Stimulated activated CD8-positive, alpha-beta memory T cell treated with anti-CD3 and anti-CD28 coated beads, Interleukin-12 subunit alpha, Interleukin-12 subunit beta, amount 100 ng/mL, for 1 hour (primary cell): ENCODE measurements at places on chromosomes 11 and 22.

- no peak for DNase-seq
These were observed 415.4 kb downstream of the MN1 start for GRCh38 chr22:27386186-27386585.

DNA sequence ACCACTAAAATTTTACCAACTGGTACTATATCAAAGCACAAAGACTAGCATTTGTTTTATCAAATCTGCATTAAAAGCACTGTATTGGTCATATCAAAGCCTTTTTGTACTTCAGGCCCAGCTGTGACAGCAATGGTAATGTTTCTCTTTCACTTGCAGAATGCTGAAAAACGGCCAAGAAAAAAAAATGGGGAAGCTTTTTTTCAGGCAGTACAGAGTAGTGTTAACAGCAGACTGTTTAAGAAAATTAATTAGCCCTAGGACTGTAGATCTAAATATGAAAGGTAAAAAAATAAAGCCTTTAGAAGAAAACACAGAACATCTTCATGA is 33.3 kb downstream of the DENND5A start:
- DNase-seq = no peak

- DNase-seq = no peak
These were observed 97.4 kb downstream of the FDX1 start for GRCh38 chr11:110527146-110527545.

- no peak for DNase-seq
These were observed 174.7 kb downstream of the RRAS2 start for GRCh38 chr11:14184028-14184940.

DNA sequence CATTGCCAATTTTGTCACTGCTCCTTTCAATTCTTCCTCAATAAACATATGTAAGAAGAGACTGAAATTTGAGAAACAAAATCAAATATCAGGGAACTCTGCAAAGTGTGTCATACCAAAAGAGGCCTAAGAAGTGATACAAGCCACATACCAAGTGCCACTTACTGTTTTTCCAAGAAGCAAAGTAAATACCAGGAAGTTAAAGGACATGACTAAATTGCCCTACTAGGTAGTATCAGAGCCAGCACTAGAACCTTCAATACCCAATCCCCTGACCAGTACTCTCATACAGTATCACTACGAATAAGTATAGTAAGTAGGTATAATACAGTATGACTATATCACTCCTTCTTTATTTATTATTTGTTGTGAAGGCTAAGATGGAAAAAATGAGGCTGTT is 13.6 kb downstream of the MAML2 start:
- no peak for DNase-seq

DNA sequence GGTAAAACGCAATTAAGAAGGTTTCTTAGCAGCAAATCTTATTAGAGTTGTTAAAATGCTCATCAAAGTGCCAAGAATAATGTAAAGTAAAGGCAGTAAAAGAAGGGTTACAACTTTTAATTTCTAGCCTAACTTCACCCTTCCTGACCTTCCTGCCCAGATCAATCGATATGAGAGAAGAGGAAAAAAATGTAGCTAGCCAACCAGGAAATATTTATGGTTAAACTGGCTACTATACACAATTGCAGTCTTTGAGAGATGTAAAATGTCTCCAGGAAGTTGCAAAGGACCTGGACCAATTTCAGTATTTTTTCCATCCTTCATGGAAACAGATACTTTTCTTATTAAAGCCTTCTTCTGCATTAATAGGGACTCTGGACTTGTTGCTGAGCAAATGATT is 141.8 kb upstream of the CCDC90B start:
- no peak for DNase-seq

DNA sequence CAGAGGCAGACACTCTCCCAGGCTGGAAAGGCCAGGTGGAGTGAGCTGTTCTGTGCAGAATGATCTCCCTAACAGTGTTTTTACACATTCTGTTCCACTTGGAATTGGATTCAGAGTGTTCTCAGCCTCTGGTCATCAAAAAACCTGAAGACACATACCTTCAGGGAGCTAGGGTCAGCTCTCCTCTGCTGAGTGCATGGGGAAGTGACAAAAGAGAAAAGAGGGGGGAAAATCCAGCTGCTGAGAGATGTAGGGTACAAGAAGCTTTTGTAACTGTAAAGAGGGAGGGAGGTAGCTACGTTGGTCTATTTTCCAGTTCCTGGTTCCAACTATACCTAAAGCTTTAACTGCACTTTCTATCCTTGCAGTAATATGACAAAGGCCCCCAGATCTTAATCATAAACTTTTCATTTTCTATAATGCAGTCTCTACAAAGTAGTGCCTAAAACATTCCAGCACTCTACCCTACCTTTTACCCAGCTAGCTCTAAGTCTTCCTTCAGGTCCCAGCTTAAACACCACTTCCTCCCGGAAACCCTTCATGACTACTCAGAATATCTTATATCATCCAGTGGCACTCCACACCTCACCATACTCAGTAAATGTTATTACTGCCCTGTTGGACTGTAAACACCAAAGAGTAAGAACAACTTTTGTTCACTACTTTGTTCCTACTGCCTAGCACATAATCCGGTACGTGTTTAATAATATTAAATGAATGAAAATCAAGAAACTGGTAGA is 9.2 kb downstream of the MAPK1 start:
- no peak for DNase-seq

GRCh38 chr11:2789791-2790567 is 90.2 kb upstream of the KCNQ1OT1 start:
- no peak for DNase-seq

DNA sequence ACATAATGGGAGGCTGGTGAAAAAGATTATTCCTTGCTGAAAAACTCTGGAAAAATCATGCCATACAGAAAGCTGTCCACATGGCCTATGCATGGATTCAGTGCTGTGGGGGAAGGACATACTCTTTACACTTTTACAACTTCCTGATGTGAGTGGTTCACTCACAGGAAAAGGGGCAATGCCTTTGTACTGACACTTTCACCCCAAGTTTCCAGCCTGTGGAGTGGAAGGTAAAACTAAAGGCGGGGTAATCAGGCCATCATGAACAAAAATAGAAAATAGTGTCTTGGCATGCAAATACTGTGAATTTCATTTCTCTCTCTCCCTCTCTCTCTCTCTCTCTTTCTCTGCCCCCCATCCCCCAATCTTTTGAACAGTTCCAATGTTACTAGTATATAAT is 281.8 kb downstream of the ETS1 start:
- DNase-seq = no peak

DNA sequence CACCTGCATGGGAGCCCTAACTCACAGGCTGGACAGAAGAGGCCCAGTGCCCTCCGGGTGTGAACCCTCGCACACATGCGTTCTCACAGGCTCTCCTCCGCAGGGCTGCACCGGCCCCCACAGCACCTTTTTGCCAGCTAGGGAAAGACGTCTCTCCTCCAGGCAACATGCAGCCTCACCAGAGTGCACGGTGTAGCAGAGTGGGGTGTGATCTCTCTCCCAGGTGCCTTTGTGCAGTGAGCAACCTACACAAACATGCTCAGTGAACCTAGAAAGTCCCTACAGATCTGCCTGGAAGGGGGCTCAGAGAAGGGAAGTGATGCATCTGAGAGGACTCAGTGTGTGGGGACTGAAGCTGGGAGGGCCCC is 3.7 kb upstream of the CARNS1 start:
- DNase-seq = no peak

GRCh38 chr11:28581286-28582242 is 473.4 kb downstream of the METTL15 start:
- no peak for DNase-seq

DNA sequence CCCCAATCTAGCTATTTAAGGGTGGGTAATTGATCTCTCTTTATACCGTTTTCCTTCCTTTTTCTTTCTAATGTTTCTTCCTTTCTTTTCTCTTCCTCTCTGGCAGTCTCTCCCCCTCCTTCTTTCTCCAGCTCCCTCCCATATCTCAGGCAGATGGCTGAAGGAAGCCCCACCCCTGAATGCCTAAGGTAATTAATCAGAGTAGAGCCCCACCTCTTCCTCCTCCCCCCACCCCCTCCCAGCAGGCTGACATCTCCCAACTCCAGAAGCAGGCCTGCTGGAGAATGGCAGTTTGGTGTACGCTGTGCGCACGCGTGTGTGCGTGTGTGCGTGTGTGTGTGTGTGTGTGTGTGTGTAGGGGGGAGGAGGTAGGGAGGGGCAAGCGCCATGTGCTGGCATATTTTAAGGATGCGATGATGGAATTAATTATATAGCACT is 122.6 kb downstream of the APOL5 start:
- no peak for DNase-seq

- no peak for DNase-seq
These were observed 84.9 kb downstream of the TRPC6 start for GRCh38 chr11:101498891-101499290.

DNA sequence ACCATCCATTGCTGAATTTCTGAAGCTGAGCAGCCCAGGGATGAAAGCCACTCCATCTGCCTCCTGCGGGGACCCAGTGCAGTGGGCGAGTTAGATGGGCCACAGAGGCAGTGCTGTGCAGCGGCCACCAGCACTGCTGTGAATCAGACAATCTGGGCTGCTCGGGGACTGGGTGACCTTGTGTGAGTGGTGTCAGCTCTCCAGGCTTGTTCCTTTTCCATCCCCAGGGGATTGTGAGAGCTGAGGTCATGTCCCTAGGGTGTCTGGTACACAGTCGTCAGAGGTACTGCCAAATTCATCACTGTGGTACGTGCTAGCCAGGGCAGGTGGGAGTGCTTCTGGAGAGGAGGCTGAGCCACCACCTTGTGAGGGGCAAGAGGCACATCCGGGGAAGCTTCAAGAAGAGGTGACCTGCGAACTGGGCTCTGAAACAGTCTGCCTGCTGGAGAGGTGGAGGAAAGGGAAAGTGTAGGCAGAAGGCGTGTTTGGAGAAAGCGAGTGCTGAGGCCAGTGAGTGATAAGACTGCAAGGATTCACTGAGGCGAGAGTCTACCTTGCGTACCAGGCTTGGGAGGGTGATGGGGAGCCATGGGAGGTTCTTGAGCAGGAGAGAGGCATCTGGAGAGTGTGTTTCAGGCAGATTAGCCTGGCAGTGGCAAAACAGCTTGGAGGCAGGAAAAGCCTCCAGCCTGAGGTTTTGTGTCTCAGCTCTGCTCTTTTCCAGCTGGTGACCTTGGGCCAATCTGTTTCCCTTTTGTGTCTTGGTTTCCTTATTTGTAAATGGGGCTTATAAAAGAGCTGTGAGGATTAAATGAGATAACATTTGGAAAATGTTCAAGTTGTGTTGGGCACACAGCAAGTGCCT is 22.7 kb downstream of the CACNA1I start:
- DNase-seq = no peak

- no peak for DNase-seq
These were observed 118.7 kb upstream of the IGLL5 start for GRCh38 chr22:22768885-22769284.
